ENCODE measurements at places on chromosomes 5 and 9. TPM values are rescaled to one million over a fixed set of nuclear protein-coding genes. Genes with fewer than 3 reads are reported as not detected.

Gene PTCD2
- 11.1 TPM for polyA plus RNA-seq

Gene FSD1L
- polyA plus RNA-seq = 2.0 TPM

Gene ACTBL2
- 0.34 TPM for polyA plus RNA-seq

Gene FLT4
- not detected for polyA plus RNA-seq

Gene LCN2
- polyA plus RNA-seq = not detected

Gene PHYHD1
- 8.6 TPM for polyA plus RNA-seq

Gene CORO2A
- 1.5 TPM for polyA plus RNA-seq

Gene CARTPT
- polyA plus RNA-seq = not detected

Gene PCDHA9
- not detected for polyA plus RNA-seq

Gene PRDM9
- not detected for polyA plus RNA-seq

Gene FAM221B
- not detected for polyA plus RNA-seq

Gene SLC34A3
- not detected for polyA plus RNA-seq

Gene CARD9
- polyA plus RNA-seq = 0.60 TPM

Gene PLAC8L1
- polyA plus RNA-seq = 0.56 TPM

Gene FAT2
- polyA plus RNA-seq = not detected

Gene EHMT1
- 31.0 TPM for polyA plus RNA-seq

Gene OLFML2A
- 0.08 TPM for polyA plus RNA-seq

Gene TMC1
- polyA plus RNA-seq = 0.32 TPM

Gene KIF24
- polyA plus RNA-seq = 0.99 TPM

Gene IL4
- polyA plus RNA-seq = 0.34 TPM

Gene UNC5A
- polyA plus RNA-seq = not detected

Gene IFNA2
- polyA plus RNA-seq = not detected

Gene STPG3
- polyA plus RNA-seq = not detected

Gene SH3TC2
- 0.88 TPM for polyA plus RNA-seq

Gene SCGB3A2
- not detected for polyA plus RNA-seq

Gene F2RL1
- 1.6 TPM for polyA plus RNA-seq

Gene IGFBPL1
- polyA plus RNA-seq = 0.35 TPM

Measured in GM23248 (cell line).